Inflammatory macrophage treated with lipopolysaccharide for 4 hours (primary cell): ENCODE measurements at places on chromosomes 1 and 21.

DNA sequence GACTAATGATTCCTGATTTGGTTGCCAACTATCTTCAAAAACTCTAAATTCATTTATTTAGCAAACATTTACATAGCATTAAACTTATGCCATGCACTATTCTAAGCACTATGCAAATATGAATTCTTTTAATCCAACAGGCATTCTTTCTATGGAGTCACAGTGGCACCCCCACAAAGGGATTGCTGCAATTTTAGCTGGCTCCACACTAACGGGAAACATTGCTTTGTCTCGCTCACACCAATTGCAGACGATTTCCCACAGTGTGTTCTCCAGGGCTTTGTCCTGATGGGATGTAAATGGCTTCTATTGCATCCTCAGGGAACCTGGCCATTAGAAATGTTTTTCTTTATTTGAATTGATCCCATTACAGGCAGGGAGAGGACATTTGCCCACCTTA is 259.1 kb downstream of the BARHL2 start:
- DNase-seq: no peak

DNA sequence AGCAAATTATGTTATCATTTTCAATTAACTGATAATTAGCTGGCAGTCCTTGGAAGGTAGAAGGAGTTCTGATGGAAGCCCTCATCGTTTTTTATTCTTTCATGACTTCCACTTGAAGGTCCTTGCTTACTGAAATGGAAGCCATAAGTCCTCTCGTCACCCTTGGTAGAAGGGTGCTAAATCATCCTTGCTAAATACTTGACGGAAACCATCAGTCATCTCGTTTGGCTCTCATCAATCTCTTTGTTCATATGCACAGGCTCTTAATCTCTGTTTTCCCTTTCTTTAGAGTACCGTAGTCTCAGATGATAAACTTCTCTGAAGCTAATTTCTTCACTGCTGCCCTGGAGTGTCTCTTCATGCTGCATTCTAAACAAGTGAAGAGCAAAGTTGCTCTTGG is 34.5 kb downstream of the UCK2 start:
- DNase-seq: no peak

DNA sequence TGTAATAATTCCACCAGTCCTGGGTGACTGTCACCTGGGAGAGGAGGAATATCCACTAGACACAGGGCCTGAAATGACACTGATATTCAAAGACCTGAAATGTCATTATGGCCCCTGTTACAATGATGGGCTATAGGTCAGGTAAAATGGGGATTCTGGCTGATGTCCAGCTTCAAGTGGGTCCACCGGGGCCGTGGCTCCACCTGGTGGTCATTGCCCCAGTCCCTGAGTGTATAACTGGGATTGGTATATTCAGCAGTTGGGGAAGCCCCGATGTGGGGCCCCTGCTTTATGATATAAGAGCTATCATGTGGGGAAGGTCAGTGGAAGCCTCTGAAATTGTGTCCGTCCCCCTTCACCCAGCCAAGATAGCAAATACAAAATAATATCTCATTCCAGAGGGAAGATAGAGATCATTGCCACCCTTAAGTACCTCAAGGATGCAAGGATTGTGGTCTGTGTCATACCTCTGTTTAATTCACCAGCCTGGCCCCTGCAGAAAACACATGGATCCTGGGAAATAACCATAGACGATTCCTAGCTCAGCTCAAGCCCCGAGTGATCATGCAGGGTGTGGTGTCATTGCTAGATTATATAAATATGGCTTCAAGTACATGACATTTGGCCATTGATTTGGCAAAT is 19.4 kb downstream of the PLEKHO1 start:
- DNase-seq: peak; percentile 68

DNA sequence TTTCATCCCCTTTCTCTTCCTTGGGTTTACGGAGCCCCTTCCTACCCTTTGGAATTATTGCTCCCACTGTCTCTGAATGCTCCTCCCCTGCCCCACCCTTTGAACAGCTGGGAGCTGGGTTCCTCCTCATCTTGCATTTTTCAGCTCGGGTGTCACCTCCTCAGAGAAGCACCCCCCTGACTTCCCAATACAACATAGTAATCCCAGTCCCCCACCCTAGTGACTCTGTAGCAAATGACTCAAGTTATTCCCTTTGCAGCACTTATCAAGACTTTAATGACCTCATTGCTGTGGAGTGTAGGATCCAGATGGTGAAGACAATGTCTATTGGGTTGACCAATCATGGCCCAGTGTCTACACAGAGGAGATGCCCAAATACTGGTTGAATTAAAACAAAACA is 8.9 kb upstream of the VWA5B1 start:
- DNase-seq: no peak

DNA sequence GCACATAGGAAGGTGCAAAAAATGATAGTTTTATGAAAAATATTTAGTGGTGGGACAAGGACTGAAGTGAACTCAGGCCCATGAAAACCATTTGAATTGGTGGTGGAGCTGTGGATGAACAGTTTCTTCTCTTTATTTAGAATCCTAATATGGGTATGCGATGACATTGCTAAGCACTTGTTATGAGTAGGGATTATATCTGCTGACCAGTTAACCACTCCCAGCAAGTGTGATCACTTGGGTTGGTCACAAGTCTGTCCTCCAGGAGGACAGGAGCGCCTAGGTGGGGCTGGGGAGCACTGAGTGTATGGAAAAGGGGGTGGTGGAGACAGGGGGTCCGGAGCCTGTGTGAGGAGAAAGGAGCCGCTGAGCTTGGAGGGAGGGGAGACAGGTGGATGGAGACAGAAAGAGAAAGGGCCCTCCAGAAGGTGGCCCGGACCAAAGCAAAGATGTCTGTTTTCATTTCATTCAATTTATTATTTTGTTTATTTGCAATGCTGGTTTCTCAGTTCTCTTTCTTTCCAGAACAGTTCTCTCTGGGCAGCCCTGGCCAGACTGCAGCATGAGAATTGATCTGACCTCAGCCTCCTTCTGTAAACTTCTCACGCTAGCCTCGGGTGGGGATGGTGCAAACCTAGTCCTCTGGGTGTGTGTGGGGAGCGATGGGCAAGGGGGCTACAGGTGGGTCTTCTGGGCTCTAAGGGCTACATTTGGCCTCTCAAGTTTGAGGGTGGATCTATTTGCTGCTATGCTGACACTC is 9.9 kb upstream of the ZSCAN20 start:
- peak; percentile 22 for DNase-seq

DNA sequence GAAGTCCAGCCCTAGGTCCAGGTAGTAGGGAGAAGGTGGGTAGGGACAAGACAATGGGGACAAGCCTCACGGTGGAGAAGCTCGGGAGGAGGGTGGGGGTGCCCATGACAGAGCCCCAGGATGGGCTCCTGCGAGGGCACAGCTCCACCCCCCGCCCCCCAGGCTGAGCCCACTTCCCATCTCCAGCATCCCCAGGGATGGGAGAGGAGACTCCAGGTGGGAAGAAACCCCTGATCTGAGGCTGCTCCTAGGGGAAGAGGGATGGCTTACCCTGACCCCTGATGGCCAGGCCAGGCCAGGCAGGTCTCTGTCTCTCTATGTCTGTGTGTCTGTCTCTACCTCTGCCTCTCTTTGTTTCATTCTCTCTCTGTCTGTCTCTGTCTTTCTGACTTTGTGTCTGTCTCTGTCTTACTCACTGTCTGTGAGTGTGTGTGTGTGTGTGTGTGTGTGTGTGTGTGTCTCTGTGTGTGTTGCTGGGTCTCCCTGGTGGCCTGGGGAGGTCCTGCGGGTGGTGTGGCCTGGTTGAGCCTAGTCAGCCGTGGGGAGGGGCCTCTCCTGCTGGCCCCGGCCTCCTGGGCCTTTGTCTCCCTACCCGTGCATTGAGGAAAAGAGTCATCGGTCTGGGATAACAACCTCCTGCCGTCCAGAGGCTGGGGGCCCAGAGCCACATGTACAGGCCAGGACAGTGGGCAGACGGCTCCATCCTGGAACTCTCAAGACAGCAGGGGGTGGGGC is 45.7 kb downstream of the WNT9A start:
- no peak for DNase-seq

- DNase-seq: no peak
These were observed 99.0 kb upstream of the KAZN start for GRCh38 chr1:14499312-14500040.

- peak; percentile 88 for DNase-seq
These were observed 1.2 kb downstream of the SLC6A9 start for GRCh38 chr1:44029911-44030604.

- DNase-seq: peak; percentile 41
These were observed 86.8 kb upstream of the SERBP1 start for GRCh38 chr1:67517046-67517445.

- DNase-seq: no peak
These were observed 27.8 kb upstream of the SLC19A1 start for GRCh38 chr21:45570071-45570470.

- peak; percentile 10 for DNase-seq
These were observed 21.1 kb downstream of the CACNA1E start for GRCh38 chr1:181504399-181504842.

- peak; percentile 51 for DNase-seq
These were observed 18.9 kb downstream of the SPATA46 start for GRCh38 chr1:162357681-162358266.

- no peak for DNase-seq
These were observed 2072.4 kb downstream of the MRPL39 start for GRCh38 chr21:23534850-23535249.

DNA sequence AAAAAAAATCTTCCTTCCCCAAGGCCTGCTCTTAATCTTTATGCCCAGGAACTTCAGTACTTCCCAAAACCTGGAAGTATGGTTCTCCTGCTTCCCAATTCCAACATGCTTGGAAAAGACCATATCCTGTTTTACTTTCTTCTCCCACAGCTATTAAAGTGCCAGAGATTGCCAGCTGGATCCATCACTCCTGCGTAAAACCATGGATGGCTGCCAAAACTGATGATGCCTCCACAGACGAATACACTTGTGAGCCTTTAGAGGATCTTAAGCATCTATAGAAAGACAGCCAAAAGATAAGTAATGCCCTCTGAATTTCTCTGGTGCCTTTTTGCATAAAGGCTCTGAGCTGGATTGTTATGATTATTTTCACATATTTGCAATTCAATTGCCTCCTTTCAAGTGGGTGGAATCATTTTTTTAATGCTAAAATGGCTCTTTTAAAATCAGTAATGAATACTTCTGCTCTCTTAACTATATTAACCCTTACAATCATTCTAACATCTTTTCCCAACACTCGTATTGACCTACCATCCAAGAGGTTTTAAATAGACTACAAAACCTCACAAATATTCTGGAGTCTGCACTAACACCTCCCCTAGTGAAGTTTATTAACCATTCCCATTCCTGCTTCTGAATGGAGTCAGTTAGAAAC is 1807.8 kb downstream of the BRINP3 start:
- no peak for DNase-seq

DNA sequence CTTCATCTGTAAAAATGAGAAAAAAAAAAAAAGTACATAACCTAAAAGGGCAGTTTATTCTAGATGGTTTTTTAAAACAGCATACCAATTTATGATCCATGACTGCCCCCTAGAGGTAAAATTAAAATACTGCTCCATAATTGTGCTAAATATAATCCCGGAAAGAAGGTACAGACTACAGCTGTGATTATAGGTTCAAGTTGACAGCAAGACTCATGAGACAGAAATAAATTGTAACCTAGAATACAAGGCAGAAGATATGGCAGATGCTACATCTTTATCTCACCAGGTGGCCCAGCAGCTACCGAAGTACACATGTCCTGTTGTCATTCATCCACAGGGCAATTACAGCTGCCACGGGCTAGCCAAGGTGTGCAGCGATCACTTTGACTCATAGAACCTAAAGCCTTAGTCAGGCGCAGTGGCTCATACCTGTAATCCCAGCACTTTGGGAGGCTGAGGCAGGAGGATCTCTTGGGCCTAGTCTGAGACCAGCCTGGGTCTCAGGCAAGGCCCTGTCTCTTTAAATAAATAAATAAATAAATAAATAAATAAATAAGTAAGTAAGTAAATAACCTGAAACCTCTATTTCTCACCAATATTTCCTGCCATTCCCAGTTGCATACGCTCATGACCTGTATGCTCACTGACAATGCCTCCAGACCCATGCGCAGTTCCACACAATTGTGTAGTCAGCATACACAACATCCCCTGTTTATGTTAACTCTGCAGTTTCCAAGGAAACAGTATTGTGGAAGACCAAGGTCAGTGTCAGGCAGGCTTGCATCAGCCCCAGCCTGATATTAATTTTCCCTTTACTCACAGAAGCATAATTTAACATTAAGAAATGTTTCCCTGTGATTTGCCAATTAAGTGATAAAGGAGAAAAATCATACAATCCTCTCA is 18.3 kb upstream of the PPIE start:
- peak; percentile 64 for DNase-seq

GRCh38 chr1:98292994-98293393 is 368.5 kb upstream of the SNX7 start:
- DNase-seq: no peak

- DNase-seq: no peak
These were observed 716 bp downstream of the OLIG2 start for GRCh38 chr21:33026443-33026858.

GRCh38 chr1:185972096-185972850 is 238.1 kb downstream of the HMCN1 start:
- no peak for DNase-seq

DNA sequence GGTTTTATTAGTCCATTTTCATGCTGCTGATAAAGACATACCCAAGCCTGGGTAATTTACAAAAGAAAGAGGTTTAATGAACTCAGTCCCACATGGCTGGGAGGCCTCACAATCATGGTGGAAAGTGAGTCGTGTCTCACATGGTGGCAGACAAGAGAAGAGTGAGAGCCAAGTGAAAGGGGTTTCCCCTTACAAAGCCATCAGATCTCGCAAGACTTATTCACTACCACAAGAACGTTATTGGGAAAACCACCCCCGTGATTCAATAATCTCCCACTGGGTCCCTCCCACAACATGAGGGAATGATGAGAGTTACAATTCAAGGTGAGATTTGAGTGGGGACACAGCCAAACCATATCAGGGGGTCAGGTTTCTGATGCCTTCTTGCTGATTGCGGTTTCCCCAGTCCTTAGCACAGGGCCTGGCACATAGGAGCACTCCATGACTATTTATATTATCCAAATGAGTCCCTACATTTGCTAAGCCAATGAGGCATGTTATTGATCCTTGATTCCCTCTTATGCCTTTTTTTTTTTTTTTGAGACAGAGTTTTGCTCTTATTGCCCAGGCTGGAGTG is 35.3 kb upstream of the PAXBP1 start:
- DNase-seq: peak; percentile 91

DNA sequence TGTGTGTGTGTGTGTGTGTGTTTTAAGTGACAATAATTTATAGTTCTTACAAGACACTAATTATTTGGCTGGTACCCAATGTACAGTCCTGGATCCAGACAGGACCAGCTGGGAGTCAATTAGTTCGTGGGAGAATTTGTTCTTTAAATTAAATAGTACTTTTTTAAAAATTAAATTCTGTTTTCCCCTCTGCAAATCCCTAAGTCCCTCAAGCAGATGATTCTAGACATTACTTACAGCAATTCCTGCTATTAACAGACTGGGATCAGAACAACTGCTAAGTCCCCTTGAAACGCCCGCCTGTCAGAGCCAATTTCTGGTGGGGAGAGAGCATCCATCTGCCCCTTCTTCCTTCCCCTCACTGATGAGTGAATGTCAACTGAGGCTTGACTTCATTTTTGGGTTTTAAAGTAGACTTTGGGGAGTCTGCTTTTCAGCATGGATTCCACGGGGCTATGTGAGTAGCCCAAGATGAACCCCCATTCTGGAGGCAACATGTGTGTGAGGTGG is 83.9 kb downstream of the SMYD2 start:
- no peak for DNase-seq

- DNase-seq: no peak
These were observed 66.4 kb upstream of the IL12RB2 start for GRCh38 chr1:67241200-67241746.

GRCh38 chr1:202130297-202130721 is 7.6 kb downstream of the GPR37L1 start:
- no peak for DNase-seq
